H1 (cell line): ENCODE measurements at places on chromosomes 1 and 21. TPM values are rescaled to one million over a fixed set of nuclear protein-coding genes. Genes with fewer than 3 reads are reported as not detected.

Gene C1QTNF12
- total RNA-seq: 3.7 and 4.9 TPM in 2 replicates

DNA sequence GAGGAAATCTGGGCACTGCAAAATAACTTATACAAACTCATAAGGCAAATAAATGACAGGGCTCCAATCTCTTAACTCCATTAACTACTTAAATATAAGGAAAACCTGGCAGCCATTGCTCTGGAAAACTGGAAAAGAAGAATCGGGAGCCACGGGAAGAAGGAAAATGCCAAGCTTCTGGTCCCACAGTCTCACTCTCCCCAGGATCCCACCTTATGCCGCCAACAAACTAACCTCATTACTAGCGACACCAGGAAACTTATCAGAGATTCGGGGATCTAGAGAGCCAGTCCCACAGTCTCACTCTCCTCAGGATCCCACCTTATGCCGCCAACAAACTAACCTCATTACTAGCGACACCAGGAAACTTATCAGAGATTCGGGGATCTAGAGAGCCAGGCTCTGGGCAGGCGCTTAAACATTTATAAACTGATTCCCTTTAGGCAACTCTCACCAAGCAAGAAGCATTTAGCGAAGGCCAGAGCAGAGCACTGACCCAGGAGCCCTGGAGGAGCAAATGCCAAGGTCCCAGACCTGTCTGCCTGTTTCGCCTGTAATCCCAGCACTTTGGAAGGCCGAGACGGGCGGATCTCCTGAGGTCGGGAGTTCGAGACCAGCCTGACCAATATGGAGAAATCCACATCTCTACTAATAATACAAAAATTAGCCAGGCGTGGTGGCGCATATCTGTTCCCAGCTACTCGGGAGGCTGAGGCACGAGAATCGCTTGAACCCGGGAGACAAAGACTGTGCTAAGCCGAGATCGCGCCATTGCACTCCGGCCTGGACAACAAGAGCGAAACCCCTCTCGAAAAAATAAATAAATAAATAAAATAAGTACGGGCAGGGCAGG lies 720 bp downstream of the PSMB2 start:
- DNase-seq: no peak

GRCh38 chr1:193251950-193252349 lies 65.5 kb upstream of the B3GALT2 start:
- no peak for DNase-seq

DNA sequence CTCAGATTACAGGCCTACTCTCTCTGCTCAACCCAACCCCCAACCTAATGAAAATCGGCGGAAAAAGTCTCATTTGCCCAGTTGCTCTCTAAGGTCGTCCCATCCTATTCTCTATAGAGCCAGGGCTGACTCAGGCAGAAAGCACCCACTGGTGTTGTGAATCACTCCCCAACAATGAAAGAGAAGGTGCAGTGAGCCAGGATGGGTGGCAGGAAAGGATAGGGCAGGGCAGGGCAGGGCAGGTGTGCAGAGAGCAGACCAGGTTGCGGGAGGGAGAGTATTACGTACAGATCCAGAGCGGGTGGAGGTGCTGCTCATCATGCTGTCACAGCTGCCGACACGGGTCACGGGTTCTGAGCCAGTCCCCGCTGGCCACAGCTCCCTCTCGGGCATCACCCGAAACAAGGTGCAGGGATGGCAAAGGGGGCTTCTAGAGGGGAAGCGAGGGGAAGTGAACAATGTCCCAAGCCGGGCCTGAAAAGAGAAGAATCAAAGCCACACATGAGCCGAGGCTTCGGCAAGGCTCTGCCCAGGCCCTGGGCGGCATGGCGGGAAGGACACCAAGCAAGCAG lies 5.3 kb downstream of the C1orf116 start:
- DNase-seq: no peak

GRCh38 chr1:211732293-211732980 lies 57.0 kb upstream of the NEK2 start:
- no peak for DNase-seq

DNA sequence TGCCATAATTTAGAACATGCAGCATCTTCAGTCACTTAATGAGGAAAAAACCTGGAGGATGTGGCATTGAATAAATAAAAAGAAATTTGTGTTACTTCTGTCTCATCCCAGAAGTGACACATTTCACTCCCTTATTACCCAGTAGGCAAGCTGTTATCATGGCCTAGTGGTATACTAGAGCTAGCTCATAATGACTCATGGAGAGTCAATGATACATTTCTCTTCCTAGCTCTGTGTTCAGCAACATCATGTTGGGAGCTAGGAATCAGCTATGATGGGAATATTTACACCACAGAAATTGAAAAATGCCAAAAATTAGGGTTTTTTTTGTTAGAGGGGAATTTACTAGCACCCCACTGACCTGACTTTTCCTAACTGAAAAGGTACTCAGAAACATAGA lies 182.7 kb downstream of the HMCN1 start:
- DNase-seq: no peak

DNA sequence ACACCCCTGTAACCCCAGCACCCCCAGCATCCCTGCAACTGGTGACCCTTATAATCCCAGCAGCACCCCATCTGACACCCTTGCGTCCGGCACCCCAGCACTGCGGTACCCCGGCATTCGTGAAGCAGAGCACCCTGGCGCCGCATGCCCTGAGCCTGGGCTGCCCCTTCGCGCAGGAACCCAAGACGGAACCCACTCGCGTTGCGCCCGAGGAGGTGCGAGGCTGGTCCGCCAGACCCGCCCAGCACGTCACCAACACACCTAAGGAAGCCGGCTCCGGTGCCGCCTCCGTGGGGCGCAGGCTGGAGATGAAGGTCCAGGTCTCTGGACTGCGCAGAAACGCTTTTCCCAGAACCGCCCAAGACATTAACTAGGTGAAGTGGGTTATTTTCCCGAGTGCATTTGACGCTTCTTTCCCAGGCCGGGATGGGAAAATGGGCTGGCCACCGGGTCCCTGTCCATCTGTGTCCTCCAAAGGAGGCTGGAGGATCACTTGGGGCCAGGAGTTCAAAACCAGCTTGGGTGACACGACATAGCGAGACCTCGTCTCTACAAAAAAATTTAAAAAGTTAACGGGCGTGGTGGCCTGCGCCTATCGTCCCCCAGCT lies 15.9 kb upstream of the RNF187 start:
- no peak for DNase-seq

DNA sequence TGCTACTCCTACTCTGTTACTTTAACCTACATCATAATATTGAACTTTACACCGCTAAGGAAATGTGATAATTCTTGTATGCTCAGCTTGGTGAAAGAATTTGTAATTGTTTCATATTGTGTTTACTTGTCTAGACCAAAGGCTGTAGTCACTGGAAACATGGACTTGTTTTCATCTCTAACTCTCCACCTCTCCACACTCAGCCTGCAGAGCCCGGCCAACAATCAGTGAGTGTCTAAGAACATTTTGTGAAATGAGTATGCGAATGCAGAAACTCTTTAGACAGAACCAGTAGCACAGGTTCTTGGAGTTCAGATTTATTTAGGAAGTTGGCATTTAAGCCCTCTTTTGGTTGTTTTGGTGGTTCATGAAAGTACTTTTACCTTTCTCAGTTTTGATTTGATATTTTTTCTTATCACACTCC lies 3.2 kb upstream of the RWDD3 start:
- DNase-seq: no peak
